GM12864 (cell line): ENCODE measurements at places on chromosomes 7 and 10.
A peak's percentile ranks its signal among the peaks of the same experiment; 100 is the strongest.

DNA sequence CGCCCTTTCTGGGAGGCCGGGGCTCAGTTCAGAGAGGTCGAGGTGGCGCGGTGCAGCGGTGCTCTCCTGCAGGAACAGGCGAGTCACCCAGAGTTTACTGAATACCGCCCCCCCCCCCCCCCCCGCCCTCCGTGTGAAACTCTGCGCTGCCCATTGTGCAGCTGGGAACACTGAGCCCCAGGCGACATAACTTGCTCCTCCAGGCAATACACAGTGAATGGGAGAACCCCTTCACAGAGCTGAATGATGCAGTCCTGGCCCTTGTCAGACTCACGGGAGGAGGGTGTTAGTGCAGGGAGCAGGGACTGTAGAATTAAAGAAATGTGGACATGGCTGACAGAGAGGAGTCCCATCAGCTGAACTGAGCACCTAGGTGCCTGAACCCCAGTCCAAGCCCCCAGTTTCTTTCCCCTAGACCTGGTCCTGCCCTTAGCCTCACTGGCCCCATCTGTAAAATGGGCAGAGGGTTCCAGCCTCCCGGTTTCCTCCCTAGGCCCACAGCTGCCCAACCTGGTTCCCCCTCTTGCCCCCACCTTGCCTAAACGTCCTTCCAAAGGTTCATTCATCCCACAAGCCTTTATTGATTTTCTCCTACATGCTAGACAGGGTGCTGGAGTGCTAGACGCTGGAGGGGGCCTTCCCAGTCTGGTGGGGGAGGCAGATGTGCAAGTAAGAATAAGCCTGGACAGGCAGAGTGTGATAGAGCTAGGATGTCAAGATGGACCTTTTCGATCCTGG lies 869 bp upstream of the LOXL4 start:
- DNase-seq = no peak

DNA sequence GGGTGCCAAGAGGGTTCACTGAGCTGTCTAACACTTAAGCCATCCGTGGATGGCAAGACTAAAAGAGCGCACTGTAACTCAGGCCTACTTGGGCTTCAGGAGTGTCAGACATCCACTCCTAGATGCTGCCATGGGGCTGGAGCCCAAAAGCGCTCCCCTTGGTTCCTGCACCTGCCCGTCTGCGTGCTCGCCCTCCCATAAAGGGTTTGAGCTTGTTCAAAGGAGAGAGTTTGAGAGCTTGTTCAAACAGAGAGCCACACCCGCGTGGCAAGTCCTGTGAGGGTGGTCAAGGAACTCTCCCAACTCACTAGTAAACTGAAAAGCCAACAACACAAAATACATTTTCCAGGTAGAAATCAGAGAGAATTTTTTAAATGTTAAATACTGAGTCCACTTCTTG lies 256.7 kb downstream of the SEMA3A start:
- no peak for DNase-seq

DNA sequence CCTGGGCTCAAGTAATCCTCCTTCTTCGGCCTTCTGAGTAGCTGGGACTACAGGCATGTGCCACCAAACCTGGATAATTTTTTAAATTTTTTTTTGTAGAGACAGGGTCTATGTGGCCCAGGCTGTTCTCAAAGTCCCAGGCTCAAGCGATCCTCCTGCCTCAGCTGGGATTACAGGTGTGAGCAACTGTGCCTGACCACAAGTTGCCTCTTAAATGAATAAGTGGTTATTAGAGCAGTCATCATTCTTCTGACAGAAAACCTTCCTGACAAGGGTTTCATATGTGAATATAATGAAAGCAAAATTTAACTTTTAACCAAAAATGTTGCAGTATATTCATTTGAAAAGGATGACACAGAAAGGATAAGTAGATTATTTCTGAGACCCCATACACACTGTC lies 532.5 kb downstream of the GRM8 start:
- DNase-seq = peak; percentile 77

DNA sequence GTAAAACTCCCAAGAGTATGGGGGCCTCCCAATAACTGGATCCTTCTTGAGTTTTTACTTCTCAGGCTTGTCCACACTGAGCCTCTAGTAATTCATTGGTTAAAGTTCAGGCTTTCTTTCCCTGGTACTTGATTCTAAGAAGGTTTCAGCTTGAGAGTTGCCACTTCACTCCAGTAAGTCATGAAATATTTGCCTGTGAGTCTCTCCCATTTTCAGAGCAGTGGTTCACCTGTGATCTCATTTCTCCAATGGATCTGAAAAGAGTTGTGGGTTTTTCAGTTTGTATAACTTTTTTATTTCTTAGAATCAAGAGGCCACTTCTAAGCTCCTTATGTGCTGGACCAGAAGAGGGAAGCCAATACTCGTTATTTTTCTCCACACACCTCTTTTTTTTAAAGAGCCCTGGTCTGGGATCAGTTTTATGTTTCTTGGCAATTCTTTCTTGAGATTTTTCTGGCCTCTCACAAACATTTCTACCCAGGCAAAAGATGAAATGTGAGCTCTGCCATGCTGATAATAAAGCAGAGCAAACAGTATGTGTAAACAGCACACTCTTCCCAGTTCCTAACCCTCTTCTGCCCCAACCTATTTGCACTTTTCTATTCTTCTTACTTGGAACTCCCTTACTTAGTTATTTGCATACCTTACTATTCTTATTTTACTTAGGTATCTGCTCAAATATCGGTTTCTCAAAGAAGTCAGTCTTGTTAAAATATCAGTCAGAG lies 983.4 kb downstream of the CCSER2 start:
- DNase-seq = no peak

- no peak for DNase-seq
These were observed 37.7 kb downstream of the CNPY1 start for GRCh38 chr7:155508376-155509358.

DNA sequence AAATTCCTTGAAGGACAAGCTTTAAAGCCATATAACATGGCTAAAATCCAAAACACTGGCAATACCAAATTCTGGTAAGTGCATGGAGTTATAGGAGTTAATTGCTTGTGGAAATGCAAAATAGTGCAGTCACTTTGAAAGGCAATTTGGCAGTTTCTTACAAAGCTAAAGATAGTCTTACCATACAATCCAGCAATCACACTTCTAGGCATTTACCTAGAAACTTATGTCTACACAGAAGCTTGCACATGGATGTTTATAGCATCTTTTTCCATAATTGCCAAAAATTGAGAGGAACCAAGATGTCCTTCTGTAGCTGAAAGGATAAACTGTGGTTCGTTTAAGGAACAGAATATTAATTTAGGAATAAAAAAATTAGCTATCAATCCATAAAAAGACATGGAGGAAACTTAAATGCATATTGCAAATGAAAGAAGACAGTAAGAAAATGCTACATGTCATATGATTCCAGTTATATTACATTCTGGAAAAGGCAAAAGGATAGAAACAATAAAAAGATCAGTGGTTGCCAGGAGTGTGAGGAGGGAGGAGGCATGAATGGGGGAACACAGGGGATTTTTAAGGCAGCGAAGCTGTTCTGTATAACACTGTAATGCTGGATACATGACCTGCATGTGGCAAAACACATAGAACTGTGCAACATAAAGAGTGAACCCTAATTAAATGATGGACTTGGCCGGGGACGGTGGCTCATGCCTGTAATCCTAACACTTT lies 51.9 kb downstream of the GNAT3 start:
- no peak for DNase-seq

DNA sequence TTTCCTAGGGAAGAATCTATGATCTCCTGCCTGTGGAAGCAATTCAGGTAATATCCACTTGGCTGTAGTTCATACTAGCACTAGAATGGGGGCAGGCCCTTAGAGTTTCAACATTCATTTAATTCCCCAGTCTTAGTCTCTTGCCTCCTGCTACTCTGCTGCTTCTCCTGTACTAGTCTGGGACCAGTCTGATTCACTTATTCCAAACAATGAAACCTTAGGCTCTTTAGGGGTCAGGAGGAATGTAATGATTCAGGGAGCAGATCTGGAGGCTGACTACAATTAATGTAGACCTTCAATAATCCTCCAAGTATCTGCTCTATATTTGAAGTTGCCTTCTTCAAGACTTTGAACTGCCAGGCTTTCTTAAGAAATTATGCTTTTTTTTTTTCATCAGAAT lies 101.8 kb downstream of the GNAT3 start:
- DNase-seq = no peak

GRCh38 chr7:2785071-2785500 lies 59.0 kb downstream of the GNA12 start:
- DNase-seq = peak; percentile 12

- no peak for DNase-seq
These were observed 29.7 kb downstream of the GNA12 start for GRCh38 chr7:2814186-2814945.

DNA sequence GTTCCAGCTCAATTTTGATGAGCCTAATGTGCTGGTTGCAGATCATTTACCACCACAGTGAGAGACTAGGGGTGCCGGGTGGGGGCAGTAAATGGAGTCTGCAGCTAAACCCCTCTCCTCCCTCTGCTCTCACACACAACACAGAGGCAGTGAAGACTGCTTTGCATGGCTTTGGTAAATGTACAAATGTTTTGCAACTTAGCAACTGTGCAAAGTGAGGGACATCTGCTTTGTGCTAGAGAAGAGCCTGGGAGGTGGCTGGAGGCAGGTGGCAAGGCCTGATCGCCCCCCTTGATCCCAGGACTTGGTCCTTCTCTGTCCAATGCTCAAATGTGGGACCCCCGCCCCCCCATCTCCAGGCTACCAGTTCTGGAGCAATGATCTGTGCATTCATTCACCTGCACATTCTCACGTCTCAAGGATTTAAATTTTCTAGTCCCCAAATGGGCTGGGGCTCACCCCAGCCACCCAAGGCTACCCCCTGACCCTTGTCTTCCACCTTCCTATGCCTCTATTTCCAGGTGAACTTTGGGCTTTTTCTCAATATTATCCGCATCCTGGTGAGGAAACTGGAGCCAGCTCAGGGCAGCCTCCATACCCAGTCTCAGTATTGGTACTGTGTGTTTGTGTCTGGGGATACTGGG lies 11.6 kb downstream of the GHRHR start:
- DNase-seq = no peak

GRCh38 chr10:74178042-74178791 lies 27.2 kb downstream of the ADK start:
- DNase-seq = no peak
